NCI-H2081 (cell line): ENCODE measurements at places on chromosomes 3 and 15.
A peak's percentile ranks its signal among the peaks of the same experiment; 100 is the strongest.

DNA sequence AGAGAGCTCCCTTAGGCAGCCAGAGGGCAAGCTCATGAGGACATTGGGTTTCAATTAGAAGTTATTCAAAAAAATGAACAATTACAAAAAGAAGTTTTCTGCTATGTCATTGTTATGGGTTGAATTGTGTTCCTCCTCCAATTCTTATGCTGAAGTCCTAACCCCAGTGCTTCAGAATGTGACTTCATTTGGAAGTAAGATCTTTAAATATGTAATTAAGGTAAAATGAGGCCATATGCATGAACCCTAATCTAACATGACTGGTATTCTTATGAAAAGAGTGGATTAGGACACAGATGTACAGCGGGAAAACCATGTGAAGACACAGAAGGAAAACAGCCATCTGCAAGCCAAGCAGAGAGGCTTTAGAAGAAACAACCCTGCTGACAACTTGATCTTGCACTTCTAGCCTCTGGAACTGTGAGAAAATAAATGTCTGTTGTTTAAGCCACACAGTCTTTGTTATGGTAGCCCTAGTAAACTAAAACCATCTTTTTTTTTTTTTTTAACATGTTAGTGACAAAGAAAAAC is 929.6 kb downstream of the EPHA3 start:
- no peak for DNase-seq

DNA sequence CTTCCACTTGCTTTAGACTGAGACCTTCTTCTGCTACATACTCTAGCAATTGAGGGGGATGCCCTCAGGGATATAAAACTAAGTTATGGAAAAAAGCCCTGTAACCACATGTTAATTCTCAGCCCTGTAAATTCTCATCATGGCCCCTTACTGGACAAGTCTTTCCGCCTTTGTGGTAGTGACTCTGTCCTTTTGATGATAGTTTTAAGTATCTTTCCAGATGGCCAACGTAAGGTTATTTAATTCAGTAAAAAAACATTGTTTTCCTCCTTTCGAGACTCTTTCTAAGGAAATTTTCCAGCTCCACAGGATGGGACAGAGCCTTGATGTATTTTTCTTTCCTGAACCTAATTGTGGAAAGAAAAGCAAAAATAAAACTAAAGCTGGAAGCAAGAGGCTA is 25.3 kb upstream of the TM4SF4 start:
- DNase-seq = no peak

GRCh38 chr3:195441992-195442572 is 738 bp downstream of the ACAP2 start:
- DNase-seq = peak; percentile 50

DNA sequence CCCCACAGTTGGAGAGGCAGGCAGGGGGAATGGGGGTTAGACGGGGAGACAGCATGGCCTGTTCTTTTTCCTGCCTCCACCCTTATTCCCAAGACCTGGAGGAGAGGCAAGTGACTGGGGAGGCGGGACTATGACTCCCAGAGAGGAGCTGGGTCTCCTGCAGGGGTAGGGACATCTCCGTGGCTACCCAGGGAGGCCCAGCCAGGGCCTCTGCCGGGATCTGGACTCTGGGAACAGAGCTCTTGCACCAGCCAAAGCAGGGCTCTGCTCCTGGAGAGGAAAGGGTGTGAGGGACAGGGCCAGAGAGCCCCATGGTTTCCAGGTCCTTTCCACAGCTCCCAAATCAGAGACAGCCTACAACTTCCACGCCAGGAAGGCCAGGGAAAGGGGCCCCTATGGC is 22.8 kb downstream of the CFAP100 start:
- no peak for DNase-seq

GRCh38 chr3:170572665-170573253 is 13.1 kb downstream of the SLC7A14 start:
- DNase-seq = no peak

DNA sequence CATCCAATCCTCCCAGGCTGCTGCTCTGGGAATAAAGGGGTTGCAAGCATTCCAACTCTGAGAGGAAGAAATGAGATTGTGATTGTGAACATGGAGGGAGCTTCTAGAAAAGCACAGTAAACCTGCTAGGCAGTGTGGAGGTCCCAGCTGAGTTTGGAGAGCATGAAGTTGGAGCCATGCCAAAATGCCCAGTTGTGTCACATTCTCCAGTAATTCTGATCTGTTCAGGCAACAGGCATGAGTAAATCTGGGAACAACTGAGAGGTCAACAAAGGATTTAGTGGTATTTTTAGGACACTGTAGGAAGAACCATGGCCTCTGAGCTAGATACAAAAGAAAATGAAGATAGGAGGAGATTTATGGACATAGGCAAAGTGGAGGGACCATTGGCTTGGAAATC is 74.7 kb downstream of the CYP19A1 start:
- DNase-seq = no peak
